ENCODE measurements at places on chromosomes 4 and X. TPM values are rescaled to one million over a fixed set of nuclear protein-coding genes. Genes with fewer than 3 reads are reported as not detected.

Gene UBA6
- 60.8 TPM for total RNA-seq

Gene SH3D19
- 86.0 TPM for total RNA-seq

Gene BMP3
- total RNA-seq: not detected

Gene STATH
- not detected for total RNA-seq

Gene UGT2A1
- not detected for total RNA-seq

Gene GCNA
- total RNA-seq: 4.3 TPM

Gene MAGEH1
- total RNA-seq: 25.0 TPM

Gene CT83
- total RNA-seq: not detected

Gene KDM6A
- total RNA-seq: 20.3 TPM

Gene FABP2
- total RNA-seq: not detected

Gene AFF1
- 19.5 TPM for total RNA-seq

All from osteoblast (primary cell).